ENCODE measurements at places on chromosomes 1 and 21. TPM values are rescaled to one million over a fixed set of nuclear protein-coding genes. Genes with fewer than 3 reads are reported as not detected.

The LCE3E gene
- not detected for total RNA-seq

The CAPN9 gene
- not detected for total RNA-seq

The CD5L gene
- total RNA-seq = not detected

The C21orf58 gene
- 2.0 TPM for total RNA-seq

The NTMT2 gene
- total RNA-seq = not detected

The SLAMF8 gene
- not detected for total RNA-seq

The OXCT2 gene
- total RNA-seq = 4.2 TPM

The NR1I3 gene
- not detected for total RNA-seq

The AMPD1 gene
- not detected for total RNA-seq

The HES5 gene
- total RNA-seq = not detected

The FCGR3A gene
- total RNA-seq = not detected

The CFAP57 gene
- total RNA-seq = 0.20 TPM

The SLC25A34 gene
- total RNA-seq = 0.22 TPM

The LCE2C gene
- total RNA-seq = not detected

The PSMA5 gene
- total RNA-seq = 42.5 TPM

The CELA2B gene
- total RNA-seq = not detected

The MARK1 gene
- total RNA-seq = 0.65 TPM

The ZNF672 gene
- 16.7 TPM for total RNA-seq

The PTGER3 gene
- total RNA-seq = under 0.01 TPM

The GJC2 gene
- 18.3 TPM for total RNA-seq

The NFIA gene
- total RNA-seq = 8.5 TPM

The DENND2C gene
- 2.6 TPM for total RNA-seq

The CNKSR1 gene
- not detected for total RNA-seq

The OR6P1 gene
- total RNA-seq = not detected

The AKR7A3 gene
- total RNA-seq = under 0.01 TPM

The PARK7 gene
- 187 TPM for total RNA-seq

The ICOSLG gene
- 0.65 TPM for total RNA-seq

The EPHA8 gene
- total RNA-seq = not detected

The STUM gene
- 0.20 TPM for total RNA-seq

The CELA3B gene
- total RNA-seq = not detected

The FAM167B gene
- total RNA-seq = 0.79 TPM

The FALEC gene
- total RNA-seq = not detected

The LHX8 gene
- total RNA-seq = not detected

The FYB2 gene
- total RNA-seq = not detected

The EPHB2 gene
- total RNA-seq = 20.9 TPM

The TSEN15 gene
- 17.7 TPM for total RNA-seq

The HJV gene
- not detected for total RNA-seq

The MCOLN2 gene
- not detected for total RNA-seq

The LRRC38 gene
- total RNA-seq = 0.22 TPM

The PTCH2 gene
- total RNA-seq = under 0.01 TPM

The GPR52 gene
- 0.99 TPM for total RNA-seq

The CIART gene
- total RNA-seq = 0.44 TPM

The MTARC1 gene
- 0.99 TPM for total RNA-seq

The SUSD4 gene
- total RNA-seq = 0.44 TPM

The ZNF670 gene
- total RNA-seq = 7.5 TPM

The C1orf52 gene
- 17.5 TPM for total RNA-seq
